ENCODE measurements at places on chromosomes 6 and 20.

GRCh38 chr6:155278319-155279049 lies 14.7 kb downstream of the CLDN20 start:
- DNase-seq, result no peak

DNA sequence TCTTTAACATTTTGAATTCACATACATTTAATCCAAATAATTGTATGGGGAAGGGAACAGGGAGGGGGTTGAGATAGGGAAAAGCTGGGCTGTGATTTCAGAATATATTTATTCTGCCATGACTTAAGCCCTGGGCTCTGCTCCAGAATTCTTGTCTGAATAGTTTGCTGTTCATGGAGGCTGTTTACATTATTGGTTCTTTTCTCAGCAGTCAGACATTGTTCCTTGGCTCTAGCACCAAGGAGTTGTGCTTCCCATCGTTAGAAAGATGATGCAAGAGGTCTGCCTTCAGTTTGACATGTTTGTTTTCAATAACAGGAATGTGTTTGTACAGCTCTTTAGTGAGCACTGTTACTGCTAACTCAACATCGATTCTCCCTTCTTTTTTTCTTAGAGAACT lies 198.8 kb upstream of the CDYL start:
- no peak for DNase-seq

- DNase-seq, result no peak
These were observed 179.5 kb upstream of the SYNDIG1 start for GRCh38 chr20:24289737-24290481.

GRCh38 chr20:47314647-47315338 lies 41.7 kb downstream of the ZMYND8 start:
- no peak for DNase-seq

DNA sequence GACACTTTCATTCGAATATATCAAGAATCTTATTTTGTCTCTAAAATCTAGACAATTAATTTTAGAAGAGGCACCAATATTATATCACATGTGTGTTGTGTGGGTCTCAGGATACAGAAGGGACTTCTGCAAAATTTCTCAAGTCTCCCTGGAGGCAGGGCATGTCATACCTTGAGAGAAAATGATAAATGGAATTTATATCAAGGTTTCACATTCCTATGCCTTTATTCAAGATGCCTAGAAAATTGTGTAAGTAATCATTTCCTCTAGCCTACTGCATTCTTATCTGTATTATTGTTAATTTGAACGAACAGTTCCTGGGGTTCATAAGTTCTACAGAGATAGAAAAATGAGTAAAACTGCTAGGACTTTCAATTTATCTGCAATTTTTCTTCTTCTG lies 1247.9 kb downstream of the GRIK2 start:
- no peak for DNase-seq

- no peak for DNase-seq
These were observed 71.8 kb upstream of the CITED2 start for GRCh38 chr6:139446138-139446715.

GRCh38 chr6:15458021-15458459 lies 204.8 kb downstream of the DTNBP1 start:
- DNase-seq, result no peak

DNA sequence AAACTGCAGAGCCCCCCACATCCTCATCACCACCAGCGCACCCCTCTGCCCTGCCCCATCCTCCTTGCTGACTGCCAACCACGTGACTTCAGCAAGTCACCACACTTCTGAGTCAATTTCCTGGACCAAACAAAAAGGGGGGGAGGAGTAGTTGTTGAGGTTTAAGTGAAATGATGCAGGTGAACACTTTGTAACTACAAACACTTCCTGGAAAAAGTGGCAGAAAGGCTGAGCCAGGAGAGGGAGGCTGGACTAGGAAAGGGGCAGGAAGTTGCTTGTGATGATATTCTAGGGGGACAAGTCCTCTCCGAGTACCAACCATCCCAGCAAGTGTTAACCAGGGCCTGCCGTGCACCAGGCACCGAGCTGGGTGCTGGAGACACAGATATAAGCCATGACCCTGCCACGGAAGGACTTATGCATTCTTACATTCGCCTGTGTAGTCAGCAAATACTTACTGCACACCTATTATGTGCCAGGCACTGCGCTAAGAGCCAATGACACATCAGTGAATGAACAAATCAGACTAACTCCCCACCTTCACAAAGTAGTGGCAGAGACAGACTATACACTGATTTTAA lies 67.3 kb downstream of the PREX1 start:
- peak; percentile 51 for DNase-seq

DNA sequence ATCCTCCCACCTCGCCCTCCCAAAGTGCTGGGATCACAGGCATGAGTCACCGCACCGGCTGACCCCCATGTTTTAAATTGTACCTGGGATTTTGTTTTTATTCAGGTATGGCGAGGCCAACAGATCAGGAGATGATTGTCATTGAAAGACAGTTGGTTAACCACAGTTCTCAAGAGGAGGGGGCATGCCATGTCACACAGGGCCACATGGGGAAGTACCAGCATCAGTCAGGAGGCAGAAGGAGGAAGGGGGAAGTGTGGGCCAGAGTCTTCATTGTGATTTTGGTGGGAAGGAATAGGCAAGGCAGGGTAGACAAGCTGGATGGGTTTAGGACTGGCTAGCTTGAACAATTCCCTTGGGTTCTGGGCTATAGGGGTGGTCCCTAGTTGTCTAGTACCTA lies 9.9 kb upstream of the MMP9 start:
- DNase-seq, result no peak

- no peak for DNase-seq
These were observed 15.0 kb upstream of the MRAP2 start for GRCh38 chr6:84018453-84019061.

DNA sequence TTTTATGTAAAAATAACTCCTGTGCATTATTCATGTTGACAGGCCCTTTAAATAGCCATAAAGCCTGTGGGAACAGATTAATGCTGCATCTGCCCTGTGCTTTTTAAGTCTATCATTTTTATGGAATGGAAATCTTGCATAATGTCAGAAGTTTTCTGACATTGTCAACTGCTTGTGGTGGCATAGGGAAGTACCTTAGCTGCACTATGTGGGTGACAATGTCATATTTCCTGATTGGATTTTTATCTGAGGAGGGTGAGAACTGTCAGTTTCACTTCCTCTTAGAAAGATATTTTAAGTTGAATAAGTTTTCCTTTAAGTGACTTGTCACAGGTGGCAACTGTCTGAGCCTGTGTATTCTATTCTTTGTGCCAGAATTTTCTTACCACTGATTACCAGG lies 267.9 kb downstream of the PLCB1 start:
- DNase-seq, result no peak

GRCh38 chr20:23144856-23145255 lies 58.7 kb upstream of the CD93 start:
- DNase-seq, result no peak

DNA sequence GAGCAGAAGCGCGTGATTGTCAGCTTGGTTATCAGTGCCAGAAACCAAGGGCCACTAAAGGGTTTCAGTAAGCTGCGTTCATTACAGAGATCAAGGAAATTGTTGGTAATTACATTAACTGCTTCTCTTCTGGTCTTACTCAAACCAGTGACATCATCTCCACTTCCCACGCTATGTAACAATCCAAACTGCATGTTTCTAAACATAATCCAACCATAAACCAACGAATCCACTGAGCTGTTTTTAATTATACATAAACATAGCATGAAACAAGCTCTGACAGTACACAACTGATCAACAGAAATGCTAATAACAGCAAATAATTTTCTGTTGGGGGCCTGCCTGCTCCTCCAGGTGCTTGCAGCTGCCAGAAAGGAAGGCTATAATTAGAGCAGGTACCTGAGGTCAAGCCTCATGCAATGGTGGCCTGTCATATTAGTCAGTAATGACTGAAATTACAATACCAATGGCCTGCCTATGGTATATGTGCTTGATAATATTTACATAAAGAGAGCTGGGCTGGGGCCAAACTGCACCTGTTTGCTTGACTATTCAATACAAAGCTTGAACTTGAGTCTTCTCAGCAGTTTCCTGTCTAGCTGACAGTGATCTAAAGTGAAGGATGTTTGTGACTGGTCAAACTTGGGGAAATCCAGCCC lies 40.1 kb downstream of the ILRUN start:
- DNase-seq, result no peak

- DNase-seq, result no peak
These were observed 4.5 kb upstream of the NKAIN4 start for GRCh38 chr20:63258781-63259180.

DNA sequence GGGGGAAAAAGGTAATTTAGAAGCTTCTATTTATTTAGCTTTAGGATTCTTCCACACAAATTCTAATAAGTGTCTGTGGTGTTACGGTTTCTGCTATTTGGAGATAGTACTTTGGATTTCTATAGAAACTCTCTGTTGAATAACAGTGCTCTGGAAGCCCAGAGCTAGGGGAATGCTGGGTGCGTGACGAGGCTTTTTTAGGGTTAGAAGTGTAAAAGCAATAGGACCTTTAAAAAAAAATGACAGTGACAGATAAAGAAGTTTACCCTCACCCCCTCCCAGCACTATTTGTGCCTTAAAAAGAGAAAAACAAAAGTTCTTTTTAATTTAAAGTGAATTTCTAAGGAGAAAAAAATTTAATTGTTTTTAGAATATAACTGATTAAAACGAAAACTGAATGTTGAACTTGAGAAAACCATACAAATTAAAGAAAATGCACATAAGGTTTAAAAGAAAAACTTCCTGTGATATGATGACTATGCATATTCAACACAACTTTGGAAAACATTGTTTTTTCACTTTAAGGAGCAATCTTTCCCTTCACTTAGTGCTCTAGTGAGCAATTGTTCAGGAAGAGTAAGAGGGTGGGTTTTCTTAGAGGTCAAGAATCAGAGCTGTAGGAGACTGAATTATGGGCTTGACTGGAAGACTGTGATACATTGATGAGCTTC lies 89.6 kb upstream of the RIPOR2 start:
- DNase-seq, result no peak

DNA sequence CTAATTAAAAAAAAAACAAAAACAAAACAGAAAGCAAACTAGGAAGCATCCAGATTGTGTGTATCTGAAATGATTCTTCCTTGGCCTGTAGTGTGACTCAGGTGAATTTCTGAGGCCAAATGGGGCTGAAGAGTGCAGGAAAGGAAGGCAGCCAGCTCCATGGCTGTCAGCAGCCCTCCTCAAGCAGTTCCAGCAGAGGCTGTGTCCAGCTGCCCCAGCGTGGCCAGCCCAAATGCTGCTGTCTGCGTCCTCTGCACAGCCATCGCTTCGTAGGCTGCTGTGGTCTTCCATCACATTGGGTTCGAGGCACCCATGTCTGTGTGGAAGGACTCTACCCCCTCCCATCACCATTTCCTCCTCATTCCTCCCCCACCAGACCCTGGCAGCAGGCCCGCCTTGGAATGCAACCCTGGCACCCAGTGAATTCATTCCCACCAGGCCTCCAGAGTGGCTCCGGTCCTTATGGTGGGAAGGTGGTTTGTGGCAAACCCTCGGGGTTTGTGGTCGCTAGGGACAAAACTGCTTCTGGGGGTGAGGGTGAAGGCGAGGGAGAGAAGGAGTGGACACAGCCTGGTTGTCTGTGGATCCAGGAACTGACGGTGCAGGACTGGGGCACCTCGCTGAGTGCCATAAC lies 81.5 kb downstream of the MYLK4 start:
- no peak for DNase-seq

GRCh38 chr6:43216200-43216599 lies 13.1 kb downstream of the DNPH1 start:
- DNase-seq, result no peak

DNA sequence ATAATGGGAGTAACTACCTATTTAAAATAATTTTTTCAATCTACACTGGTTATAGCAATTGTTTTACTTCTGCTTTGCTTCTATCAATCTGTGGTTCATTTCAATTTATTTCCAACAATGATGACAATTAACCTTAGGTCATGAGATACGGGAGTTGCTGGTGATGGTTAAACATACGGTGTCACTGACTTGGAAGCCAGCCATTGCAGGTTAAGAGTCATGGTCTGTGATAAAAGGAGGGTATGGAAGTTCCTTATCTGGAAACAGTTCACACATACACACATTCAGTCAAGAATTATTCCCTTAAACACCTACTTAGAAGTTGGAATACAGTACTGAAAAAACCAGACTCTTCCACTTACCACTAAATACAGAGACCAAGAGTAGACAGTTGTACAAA lies 180.0 kb downstream of the KIF16B start:
- DNase-seq, result no peak

DNA sequence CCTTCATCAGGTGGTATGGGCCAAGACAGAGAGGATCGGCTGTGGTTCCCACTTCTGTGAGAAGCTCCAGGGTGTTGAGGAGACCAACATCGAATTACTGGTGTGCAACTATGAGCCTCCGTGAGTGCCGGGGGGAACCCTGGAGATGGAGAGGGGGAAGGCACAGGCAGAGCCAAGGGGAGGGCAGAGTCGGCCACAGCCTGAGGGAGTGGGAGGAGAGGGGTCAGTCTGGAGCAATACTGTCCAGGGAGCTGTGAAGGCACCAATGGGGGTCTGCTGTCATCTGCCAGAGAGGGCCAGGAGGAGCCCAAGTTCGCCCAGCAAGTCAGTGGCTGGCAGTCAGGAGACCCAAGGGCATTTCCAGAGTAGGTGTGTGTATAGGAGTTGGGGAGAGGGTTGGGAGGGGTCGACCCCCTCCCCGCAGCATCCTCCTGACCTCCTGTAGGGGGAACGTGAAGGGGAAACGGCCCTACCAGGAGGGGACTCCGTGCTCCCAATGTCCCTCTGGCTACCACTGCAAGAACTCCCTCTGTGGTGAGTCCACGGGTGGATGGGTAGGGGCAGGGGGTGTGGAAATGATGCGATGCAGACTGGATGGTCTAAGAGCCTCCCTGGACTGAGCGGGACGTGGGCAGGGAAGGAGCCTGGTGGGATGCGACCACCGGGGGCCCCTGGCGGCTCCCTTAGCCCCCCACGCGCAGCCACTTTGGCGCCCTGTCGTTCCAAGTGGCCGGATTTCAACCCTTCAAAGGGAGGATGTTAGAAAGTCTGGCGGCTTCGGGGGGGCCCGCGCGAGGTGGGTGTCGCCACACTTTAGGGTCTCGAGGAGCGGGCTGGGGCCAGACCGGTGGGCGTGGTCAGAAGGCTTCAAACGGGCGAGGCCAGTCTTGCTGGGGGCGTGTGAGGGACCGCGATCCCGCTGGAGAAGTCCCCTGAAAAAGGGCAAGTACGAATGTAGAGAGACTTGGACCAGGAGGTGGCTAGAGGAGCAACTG lies 7.2 kb downstream of the PI16 start:
- no peak for DNase-seq

- DNase-seq, result no peak
These were observed 138.4 kb upstream of the RNF24 start for GRCh38 chr20:4153661-4154238.

DNA sequence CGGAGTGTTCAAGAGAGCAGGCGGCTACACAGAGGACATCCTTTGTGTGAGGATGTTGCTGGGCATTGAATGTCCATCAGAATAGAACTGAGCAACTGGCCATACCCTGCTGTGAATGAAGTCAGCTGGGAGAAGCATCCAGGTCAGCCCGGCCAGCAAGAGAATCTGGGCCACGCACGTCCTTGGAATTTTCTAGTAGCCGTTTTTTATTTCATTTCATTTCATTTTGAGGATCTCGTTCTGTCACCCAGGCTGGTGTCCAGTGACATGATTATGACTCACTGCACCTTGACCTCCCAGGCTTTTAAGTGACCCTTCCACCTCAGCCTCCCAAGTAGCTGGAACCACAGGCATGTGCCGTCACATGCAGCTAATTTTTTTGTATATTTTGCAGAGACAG lies 97.9 kb downstream of the SSR1 start:
- no peak for DNase-seq

All from stimulated activated CD8-positive, alpha-beta memory T cell treated with anti-CD3 and anti-CD28 coated beads, Interleukin-15, amount 100 ng/mL, for 4 hours (primary cell).